Stimulated activated CD4-positive, alpha-beta T cell treated with anti-CD3 and anti-CD28 coated beads, Interleukin-12 subunit alpha, Interleukin-12 subunit beta, amount 100 ng/mL, for 24 hours (primary cell): ENCODE measurements at places on chromosomes 4 and X.

DNA sequence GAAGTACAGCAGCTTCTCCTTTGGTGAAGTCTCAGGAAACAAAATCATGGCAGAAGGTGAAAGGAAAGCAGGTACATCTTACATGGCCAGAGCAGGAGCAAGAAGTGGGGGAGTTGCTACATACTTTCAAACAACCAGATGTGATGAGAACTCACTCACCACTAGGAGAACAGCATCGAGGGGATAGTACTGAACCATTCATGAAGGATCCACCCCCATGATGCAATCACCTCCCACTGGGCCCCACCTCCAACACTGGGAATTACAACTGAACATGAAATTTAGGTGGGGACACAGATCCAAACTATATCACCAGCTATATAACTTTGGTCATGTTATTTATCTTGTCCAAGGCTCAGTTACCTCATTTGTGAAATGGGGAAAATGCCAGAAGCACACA, 159.4 kb downstream of the OPHN1 start:
- DNase-seq, result no peak

GRCh38 chrX:8946563-8946962, 87.4 kb downstream of the FAM9B start:
- no peak for DNase-seq

DNA sequence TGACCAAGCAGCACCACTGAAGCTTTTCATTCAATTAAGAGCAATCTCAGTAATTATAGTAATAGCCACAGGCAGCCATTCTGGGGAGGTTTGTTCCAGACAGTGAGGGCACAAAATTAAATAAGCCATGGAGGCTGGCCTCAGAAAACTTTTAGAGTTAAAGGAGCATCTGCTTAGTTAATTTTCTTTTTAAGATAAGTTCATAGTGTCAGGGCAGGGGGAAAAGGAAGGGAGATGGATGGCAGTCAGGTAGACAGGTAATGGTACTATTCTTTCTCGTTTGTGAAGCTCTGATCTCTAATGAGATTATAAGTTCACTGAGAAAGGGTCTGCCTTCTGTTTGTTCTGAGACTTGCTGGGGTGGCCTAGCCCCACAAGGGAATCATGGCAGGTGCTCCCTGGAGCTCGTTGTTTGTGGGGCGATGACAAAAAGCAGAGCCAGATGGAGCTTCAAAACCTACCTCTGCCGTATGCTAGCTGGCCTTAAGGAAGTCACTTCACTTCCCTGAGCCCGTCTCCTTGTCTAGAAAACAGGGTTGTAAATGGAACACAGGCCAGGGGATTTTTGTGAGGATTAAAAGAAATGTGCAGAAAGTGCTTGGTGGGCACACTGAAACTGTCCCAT, 44.6 kb upstream of the FGFBP2 start:
- DNase-seq, result no peak

DNA sequence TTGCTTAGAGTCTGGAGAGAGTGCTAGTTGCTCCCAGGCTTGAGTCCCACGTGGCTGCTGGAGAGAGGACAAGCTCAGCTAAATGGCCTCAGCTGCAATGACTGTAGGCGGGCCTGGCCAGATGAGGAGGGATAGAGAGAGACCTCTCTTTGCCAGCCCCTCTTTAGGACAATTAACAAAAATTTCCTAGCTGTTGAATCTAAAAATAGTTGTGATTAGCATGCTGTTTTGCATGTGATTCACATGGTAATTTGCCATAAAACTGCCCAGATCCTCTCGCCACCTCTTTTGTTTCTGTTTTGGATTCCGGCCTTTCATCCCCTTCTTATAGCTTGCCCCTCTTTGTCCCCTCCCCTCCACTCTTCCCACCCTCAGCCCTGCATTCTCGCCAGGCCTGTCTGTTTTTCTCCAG, 28.9 kb upstream of the PRPS1 start:
- no peak for DNase-seq

- DNase-seq, result no peak
Observed at GRCh38 chr4:165602621-165603020, 223.8 kb downstream of the CPE start.
